ENCODE measurements at places on chromosomes 3 and 15.

DNA sequence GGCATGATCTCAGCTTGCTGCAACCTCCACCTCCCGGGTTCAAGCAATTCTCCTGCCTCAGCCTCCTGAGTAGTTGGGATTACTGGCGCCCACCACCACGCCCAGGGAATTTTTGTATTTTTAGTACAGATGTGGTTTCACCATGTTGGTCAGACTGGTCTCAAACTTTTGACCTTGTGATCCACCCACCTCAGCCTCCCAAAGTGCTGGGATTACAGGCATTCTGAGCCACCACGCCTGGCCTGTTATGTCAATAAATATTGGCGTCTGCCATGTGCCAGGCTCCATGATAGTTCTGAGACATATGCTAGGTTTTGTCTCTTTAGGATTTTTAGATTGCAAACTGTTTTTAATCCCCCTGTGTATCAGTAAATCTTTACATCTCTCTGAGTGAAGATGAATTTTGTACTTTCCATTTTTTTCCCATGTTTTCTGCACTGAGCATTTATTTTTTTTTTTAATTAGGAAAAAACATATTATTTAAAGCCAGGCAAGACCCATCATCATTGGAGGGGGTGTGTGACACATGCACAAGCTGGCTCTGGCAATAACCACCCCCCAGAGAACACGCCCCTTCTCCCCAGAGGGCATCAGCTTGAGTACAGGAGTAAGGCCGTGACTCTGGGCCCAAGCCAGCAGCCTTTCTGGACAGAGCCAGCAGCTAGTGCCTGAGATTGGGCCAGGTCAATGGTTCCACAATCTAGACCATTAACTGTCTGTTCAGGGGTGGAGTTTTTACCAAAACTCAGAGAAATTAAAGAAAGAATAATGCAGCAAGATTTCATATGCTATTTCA is 51.0 kb upstream of the ATP1B3 start:
- DNase-seq: no peak

- no peak for DNase-seq
Observed at GRCh38 chr3:20769430-20769829, 583.4 kb upstream of the SGO1 start.

DNA sequence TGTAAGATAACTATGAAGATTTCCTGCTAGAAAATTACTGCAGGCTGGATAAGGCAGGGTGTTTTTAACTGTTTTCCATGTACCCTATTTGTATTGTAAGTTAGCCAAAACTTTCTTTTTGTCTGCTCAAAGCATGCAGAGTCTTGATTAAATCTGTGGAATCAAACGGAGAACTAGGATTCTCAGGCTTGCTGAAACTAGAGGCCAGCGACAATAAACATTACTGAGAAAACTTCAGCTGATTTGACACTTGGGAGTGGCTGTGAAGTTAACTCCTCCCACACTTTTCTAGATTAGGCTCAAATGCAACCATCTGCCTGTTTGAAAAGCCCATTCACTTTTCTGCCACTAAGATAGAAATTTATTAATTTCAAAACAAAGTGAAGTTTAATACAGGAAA is 153.2 kb upstream of the FRMD4B start:
- no peak for DNase-seq

GRCh38 chr15:71791975-71792374 is 18.4 kb upstream of the NR2E3 start:
- DNase-seq: no peak

DNA sequence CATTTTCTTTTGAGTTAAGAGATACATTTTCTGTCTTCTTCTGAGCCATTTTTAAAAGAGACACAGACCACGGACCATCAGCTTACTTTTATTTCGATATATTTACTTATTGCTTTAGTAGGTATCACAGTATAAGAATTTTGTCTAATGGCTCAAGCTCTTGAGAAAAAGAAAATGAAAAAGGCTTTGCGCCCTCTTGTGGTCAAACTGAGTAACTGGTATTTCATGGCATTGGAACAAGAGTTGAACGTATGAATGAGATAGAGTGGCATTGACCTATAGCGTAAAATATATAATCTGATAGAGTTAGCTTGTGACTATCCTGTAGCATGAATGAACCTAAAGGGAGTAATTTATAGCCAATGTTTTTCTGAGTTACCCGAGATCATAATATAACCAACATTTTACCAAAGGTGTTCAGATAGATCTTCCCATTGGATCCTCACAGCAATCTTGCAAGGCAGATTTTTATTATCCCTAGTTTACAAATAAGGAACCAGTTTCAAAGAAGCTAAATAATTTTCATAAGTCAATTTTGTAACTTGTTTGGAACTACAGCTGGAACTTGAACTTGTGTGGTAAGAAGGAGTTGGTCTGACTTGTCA is 154.6 kb downstream of the POLR2M start:
- DNase-seq: no peak

Data from activated CD8-positive, alpha-beta memory T cell treated with anti-CD3 and anti-CD28 coated beads, Interleukin-2, amount 10 ng/mL, durations not matched to agents 7 days and 5 days (primary cell).